Stimulated activated CD4-positive, alpha-beta T cell treated with anti-CD3 and anti-CD28 coated beads, Interleukin-2, amount 100 ng/mL, for 4 hours (primary cell): ENCODE measurements at places on chromosomes 13 and 19.

DNA sequence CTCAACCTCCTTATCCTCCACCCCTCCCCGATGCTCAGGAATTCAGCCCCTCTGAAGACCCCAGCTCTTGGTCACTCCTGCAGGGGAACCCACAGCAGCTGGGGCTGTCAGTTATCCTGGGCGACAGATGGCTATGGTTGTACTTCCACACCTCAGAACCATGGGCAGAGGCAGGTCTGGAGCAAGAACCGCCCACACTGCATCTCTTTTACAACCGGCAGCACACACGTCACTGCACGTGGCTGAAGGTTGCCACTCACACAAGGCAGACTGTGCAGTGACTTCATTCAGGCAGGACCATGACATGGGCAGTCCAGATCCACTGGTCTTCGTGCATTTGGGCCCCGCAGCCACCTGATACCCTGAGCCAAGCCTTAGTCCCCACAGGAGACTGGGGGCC, 21.5 kb upstream of the SDHAF1 start:
- no peak for DNase-seq

- DNase-seq: peak; percentile 70
Measured at GRCh38 chr19:46542428-46543230, 47.0 kb upstream of the PNMA8B start.

- DNase-seq: no peak
Measured at GRCh38 chr13:81406639-81407292, 1065.8 kb upstream of the SPRY2 start.

DNA sequence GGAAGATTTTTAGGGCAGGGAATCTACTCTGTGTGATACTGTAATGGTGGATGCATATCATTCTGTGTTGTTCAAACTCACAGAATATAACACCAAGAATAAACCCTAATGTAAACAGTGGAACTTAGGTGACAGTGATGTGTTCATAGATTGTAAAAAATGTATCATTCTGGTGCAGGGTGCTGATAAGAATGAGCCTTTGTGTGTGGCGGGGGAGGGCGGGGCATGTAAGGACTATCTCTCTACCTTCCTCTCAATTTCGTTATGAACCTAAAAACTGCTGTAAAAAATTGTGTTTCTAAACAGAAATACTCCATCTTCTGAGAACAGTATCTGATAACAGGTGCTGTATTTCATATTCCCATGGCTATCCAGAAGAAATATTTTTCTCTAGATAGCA, 35.6 kb downstream of the TNFRSF19 start:
- no peak for DNase-seq

DNA sequence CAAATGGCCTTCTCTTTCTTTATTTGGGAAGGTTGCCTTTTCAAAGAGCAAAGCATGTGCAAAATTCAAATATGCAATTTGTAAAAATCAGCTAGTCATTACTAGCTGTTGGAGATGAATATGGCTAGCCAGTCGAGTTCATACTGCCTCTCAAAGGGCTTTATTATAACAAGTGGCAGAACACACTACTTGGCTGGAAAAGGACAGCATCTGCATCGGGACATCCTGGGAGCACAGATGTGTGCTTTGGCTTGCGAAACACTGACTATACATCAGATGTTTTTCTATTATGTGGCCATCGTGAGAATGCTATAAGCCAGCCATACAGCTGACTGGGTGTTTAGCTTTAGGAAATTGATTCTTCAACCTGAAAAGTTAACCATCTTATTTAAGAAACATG, 424.2 kb downstream of the KCTD12 start:
- DNase-seq: no peak

DNA sequence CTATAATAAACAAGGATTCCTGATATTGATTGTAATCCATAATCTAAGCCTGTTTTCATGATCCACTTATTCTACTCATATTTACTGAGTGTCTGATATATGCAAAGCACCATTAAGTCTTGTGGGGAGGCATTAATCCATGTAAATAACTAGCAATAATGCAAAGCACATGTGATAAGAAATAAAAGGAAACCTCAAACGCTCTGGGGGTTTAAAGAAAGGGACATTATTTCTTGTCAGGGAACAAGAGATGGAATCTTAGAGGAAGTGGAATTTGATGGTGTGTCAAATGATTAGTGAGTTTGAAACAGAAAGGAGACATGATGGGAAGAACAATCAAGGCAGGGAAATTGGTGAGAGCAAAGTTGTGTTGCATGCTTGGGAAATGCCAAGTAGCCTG, 57.4 kb upstream of the FLT1 start:
- DNase-seq: no peak
